Glutamatergic neuron (in vitro differentiated cells): ENCODE measurements at places on chromosomes 6 and 20. TPM values are rescaled to one million over a fixed set of nuclear protein-coding genes. Genes with fewer than 3 reads are reported as not detected.

TTK gene
- total RNA-seq = 6.3 TPM

- no peak for DNase-seq
Measured at GRCh38 chr20:39259010-39259803, 297.1 kb downstream of the DHX35 start.

DUSP15 gene
- total RNA-seq = 19.3 TPM

TMEM63B gene
- total RNA-seq = 148 TPM

DAAM2 gene
- total RNA-seq = 0.59 TPM

DNA sequence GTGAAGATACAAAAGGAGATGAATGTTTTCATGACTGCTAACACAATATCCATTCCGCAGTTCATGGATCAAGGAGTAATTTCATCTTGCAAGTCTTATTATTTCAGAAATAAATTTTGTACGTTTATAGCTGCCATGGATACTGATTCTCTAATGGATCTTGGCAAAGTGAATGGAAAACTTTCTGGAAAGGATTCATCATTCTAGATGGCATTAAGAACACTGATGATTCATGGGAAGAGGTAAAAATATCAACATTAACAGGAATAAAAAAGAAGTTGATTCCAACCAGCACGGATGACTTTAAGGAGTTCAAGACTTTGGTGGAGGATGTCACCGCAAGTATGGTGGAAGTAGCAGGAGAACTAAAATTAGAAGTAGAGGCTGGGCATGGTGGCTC is 2.8 kb downstream of the HUS1B start:
- no peak for DNase-seq
